ENCODE measurements at places on chromosomes 2 and 18.

GRCh38 chr2:148893906-148894305, 18.9 kb downstream of the KIF5C start:
- DNase-seq = no peak

- DNase-seq = no peak
Observed at GRCh38 chr18:905307-905947, 756 bp downstream of the ADCYAP1 start.

DNA sequence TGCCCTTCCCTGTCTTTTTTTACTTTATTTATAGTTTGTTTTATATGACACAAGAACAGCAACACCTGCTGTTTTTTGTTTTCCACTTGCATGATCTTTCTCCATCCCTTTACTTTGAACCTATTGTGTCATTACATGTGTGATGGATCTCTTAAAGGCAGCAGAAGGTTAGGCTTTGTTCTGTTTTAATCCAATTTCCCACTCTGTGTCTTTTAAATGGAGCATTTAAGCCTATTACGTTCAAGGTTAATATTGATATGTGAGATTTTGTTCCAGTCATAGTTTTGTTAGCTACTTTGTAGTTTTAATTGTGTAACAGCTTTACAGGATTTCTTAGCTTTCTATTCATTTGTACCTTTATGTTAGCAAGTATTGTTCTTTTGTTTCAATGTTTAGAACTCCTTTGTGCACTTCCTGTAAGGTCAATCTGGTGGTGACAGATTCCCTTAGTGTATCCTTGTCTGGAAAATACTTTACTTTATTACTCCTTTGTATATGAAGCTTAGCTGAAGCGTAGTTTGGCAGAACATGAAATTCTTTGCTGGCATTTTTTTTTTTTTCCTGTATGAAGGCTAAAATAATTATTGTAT, 1443.0 kb upstream of the LRRTM1 start:
- DNase-seq = no peak

DNA sequence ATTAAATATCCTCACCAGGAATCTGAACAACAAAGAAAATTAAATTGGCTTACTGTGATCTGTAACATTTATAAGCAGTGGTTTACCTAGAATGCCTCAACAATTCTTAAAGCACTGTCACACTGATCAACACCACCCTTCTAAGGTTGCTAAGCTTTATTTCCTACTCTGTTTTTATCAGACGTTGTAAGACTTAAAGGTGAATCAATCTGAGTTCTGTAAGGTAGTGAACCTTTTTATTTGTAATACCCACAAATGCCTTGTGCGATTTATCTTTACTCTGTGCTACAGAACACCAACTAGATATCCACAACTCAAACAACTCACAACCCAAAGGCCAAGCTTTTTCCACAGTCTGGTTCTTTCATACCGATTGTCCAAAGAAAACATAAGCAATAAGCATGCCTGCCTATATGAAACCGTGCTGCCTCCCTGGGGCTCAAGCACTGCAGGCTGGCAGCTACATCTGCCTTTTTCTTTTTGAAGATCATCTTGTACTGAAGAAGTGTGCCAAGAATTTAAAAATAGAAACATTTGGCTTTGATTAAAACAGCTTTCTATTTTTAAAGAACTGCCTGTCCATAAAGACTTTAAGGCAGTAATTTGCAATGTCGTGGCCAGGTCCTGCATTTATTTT, 490.7 kb downstream of the NUP35 start:
- DNase-seq = no peak

DNA sequence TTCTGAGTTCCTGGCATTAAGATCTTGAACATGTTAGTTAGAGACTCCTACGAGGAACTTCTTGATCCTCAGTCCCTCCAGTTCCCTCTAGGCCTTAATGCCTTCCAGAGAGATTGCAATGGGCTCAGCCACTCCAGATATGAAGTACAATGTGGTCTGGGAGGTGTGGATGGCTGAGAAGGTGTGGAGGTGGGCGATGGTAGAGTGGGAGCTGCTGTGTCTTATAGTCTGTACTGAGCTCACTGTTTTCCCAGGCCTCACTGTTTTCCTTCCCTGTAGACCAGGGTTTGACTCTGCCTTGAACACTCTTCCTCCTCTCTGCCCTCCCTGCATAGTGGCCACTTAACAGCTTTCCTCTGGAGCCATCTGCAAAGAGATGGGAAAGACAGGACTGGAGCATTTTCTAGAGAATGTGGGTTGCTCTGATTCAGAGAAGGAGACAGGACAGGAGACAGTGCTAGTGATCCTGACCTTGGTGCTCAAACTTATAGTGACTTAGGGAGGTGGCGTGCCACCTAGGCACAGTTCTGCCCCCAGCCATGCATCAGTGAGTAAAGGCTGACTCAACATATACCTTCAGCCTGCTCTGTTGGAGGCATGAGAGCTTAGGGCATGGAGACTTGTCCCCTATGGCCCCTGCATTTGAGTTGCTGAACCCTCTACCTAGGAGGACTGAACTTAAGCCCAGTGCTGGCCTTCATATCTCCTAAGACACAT, 129.7 kb downstream of the TDRD15 start:
- no peak for DNase-seq

GRCh38 chr18:73690222-73690621, 457.4 kb downstream of the FBXO15 start:
- DNase-seq = no peak

GRCh38 chr2:70443726-70444125, 109.9 kb downstream of the TGFA start:
- no peak for DNase-seq

DNA sequence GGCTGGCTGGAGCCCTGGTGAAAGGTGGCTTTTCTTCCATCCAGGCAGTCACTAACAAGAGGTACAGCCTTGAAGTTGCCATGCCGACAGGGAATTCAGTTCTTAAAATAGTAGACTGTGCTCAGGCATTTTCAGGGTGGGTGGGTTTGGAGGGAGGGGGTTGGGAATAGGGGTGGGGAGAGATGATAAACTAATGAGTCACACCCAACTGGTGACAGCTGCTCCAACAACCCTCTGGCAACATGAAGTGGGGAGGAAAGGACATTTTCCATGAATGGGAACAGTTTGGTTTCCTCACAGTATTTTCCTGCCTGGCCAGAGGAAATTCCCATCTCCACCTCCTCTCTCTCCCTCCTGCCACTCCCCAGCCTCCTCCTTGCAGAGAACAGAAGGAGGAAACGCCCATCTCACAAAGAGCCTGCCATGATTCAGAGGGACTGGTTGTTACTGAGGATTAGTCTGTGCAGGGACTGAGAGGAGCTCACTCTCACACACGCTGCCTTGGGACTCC, 113.0 kb upstream of the SLC1A4 start:
- no peak for DNase-seq

- DNase-seq = no peak
Observed at GRCh38 chr2:178194600-178195389, 483 bp downstream of the OSBPL6 start.

- DNase-seq = no peak
Observed at GRCh38 chr2:6833300-6833604, 32.5 kb downstream of the CMPK2 start.

DNA sequence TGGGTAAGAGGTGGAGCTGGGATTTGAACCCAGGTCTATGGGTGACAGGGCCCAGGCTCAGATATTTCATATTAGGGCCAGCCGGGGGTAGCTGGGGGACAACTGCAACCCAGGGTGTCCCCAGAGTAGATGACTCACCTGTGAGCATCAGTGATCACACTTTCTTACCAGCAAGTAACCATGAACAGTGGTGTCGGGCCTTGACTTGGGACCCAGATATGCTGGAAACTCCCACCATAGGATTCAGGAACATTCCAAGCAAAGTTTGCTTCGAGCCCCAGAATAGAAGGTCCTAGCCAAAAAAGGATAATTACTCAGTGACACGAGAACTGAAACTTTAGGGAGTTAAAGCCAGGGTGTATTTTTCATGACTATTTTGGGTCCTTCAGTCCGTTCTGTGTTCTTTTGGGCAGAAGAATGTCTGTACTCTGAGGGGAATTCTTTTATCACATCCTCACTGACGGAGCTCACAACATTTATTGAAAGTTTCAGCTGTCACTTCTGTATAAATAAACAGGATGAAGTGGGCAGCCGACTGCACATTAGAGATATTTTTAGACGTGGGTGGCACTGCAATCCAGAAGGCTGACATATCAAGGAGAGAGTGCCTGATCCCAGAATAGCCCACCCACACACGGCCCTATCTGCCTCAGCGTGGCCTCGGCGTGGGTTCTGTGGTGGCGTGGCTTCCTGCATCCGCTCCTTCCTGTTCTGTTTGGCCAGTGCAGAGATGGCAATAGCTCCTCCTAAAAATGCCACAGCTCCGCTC, 45.6 kb downstream of the RAMP1 start:
- peak; percentile 76 for DNase-seq

GRCh38 chr2:217049422-217049821, 189.6 kb upstream of the TNP1 start:
- DNase-seq = no peak

- no peak for DNase-seq
Observed at GRCh38 chr2:96804986-96805385, 11.1 kb upstream of the CNNM3 start.

DNA sequence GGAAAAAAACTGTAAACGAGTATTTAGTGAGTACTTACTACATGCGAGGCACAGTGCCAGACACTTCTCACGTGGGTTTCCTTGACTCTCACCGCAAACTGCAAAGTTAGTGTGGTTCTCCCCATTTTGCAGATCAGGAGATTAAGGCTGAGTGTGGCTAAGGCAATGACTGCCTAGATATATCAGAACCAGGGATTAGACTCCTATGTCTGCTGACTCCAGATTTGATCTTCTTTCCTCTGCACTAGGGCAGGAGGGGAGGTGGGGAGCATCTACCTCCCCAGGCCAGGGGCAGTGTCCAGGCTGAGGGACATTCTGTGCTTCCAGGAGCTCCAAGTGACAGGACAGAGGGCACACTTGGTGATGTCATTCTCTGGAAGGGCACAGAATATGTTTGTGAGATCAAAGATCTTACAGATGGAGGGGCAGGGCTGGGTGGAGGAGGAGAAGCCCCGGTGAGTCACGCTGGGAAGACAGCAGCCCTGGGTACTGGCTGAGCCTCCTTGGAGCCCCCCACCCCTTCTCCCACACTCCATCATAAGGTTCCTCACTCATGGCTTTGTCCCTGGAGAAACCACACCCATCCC, 92.4 kb downstream of the RHOB start:
- DNase-seq = no peak

DNA sequence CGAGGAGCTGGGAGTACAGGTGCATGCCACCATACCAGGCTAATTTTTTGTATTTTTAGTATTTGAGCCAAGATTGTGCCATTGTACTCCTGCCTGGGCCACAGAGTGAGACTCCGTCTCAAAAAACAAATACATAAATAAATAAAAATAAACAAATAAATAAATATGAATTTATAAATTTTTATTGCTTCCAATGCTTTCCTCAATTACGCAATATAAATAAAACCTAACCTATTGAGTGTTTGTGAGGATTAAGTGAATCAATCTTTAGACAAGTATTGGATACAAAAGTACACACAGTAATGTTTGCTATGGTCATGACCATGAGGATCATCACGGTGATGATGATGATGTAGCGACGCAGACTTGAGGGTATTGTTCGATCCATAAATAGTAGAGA, 257.4 kb downstream of the ASXL3 start:
- no peak for DNase-seq

DNA sequence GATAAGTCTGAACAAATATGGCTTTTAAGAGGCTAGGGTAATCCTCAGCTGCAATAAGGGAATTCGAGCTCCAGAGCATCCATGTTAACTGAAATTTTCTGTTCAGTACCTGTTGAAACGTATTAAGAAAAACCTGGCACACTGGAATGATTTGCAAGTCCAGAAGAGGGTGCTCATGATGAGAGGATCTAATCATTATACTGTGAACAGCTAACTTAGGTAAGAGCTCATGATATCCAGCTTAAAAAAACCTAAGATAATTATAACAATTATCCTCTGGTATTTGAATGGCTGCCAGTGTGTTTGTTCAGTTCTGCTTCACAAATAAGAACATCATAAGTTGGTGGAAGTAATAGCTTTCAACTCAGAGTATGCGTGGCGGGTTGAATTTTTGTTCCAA, 1118.3 kb upstream of the DDX18 start:
- no peak for DNase-seq

DNA sequence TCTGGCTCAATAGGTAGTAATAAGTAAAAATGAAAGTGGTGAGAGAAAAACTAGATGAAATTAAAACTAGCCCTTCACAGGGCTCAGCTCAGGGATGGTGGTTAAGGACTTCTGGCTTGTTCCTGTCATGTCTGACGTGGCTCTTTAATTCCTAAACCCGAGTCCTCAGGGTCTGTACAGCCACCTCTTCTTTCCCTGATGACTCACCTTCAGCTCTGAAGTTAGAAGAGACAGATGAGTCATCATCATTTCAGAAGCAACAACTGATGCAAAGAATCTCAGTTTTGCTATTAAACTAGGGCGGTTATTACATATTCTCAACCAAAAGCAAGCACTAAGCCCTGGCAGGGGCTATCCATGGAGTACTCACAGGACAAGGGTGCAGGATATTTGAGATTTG, 24.0 kb upstream of the ITGB6 start:
- no peak for DNase-seq

DNA sequence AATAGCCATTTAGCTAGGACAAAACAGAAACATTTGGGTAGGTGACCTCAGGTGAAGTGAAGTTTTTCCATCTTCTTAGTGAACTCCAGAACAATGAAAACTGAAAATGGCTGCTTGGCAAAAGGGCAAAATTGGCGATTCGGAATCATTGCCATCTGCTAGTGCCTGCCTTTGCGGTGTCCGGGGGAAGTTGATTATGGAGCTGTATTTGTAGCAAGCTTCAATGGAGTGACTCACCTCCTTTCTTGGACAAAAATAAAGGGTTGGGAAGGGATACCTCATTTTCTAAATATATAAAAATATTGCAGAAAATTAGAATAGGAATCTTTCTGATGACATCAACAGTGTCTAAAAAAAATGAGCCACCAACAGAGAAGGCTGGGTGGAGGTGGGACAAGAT, 460.5 kb downstream of the TGIF1 start:
- no peak for DNase-seq

DNA sequence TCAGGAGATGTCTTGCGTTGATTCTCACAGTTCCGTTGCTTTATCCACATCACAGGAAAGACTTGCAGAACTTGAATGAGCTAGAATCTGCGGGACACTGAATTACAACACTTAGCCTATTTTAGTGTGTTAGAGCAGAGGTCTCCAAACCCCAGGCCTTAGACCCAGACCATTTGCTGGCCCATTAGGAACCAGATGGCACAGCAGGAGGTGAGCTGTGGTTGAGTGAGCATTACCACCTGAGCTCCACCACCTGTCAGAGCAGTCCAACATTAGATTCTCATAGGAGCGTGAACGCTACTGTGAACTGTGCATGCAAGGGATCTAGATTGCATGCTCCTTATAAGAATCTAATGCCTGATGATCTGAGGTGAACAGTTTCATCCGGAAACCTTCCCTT, 3.8 kb downstream of the MRPL30 start:
- no peak for DNase-seq

GRCh38 chr18:12924616-12925015, 23.2 kb upstream of the SEH1L start:
- DNase-seq = no peak

DNA sequence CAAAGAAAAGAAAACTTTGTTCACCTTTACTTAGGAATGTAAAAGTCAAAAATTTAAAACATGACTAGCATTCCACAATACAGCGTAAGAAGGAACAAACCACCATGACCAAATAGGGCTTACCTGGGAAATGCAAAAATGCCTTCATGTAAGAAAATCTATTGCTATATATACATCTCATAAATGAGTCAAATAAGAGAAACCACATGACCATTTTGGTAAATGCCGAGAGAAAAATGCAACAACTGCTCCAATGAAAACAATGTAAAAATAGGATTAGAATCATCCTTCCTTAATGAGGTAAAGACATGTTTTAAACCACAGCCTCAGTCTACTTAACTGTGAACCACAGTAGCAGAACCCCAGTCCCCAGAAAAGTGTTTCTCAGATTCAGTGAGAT, 49.4 kb downstream of the TGOLN2 start:
- DNase-seq = no peak

- DNase-seq = no peak
Observed at GRCh38 chr2:201218780-201219179, 35.8 kb downstream of the CASP10 start.

Measured in natural killer cell treated with Interleukin-12 subunit alpha and Interleukin-12 subunit beta and Interleukin-15 and Interleukin-18, amount 100 ng/mL, for 72 hours (primary cell).